Suppressor macrophage treated with lipopolysaccharide for 1 hour (primary cell): ENCODE measurements at places on chromosomes 2 and 18.

- DNase-seq, result no peak
Measured at GRCh38 chr2:200379481-200380090, 73.1 kb downstream of the SPATS2L start.

GRCh38 chr18:21012308-21012707 is 99.3 kb downstream of the ROCK1 start:
- DNase-seq, result no peak

DNA sequence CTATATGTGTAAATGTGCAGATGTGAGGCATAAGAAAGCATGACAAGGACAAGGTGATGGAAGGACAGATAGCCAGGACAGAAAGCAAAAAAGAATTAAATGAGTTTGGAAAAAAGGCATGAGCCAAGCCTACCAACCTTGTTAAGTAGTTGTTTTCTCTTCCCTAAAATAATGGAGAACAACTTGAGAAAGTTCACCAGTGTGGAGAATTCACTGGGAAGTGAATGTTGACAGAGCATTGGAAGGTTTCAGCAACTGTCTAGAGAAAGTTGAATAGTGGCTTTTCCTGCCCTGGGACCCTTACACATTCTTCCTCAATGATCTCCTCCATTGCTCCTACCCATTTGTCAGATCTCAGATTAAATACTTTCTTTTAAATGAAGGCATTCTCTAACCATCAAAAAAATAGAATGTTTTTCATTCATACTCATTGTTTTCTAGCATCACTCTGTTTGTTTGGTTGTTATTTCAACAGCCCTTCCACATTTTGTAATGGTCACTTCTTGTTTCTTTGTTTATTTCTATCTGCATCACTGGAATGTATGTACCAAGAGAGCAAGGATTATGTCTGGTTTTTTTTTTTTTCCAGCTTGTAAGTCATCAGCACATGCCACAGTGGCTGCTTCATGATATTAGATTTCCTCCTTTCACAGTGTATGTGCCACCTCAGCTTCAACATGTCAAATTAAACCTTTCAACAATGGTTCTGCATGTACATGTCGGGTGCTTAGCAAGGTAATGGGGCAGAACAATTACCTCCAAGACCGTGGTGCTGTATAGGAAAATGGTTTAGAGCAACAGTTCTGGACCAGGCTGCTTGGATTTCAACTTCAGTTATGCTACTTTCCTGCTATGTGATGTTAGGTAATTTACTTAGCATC is 586.0 kb upstream of the VRK2 start:
- peak; percentile 20 for DNase-seq

DNA sequence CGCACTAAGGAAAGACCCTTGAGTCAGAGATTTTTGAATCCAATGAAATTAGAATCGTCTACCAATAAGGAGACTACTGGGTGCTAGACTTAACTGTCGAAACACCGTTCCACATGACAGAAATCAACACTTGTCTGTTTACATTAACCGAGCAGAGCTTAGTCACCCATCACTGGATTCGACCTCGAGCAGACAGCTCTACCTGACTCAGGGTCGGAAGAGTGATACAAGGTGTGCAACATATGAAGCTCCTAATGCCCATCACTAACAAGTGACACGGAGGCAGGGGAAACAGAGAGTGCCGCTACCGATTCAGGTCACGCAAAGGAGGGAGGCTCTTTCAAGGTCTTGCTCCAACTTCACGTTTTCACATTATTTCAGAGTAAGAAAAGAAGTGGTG is 54.2 kb upstream of the FZD5 start:
- DNase-seq, result no peak

DNA sequence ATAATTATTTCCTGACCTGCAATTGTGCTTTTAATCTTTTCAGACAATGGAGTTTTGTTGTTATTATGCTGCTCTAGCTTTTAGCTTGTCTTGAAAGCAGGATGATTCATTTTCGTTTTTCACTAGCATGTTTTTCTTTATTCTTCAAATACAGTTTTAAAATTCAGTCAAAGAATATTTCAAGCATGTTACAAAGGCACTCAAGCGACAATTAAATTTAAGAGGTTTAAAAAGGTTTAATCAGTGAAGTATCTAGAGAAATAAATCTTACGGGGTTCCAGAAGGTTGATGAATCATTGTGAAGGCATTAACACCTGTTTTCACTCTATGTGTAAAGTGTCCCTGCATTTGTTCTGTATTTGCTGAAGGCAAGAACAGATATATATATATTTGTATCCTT is 390.7 kb upstream of the TMEFF2 start:
- DNase-seq, result no peak

DNA sequence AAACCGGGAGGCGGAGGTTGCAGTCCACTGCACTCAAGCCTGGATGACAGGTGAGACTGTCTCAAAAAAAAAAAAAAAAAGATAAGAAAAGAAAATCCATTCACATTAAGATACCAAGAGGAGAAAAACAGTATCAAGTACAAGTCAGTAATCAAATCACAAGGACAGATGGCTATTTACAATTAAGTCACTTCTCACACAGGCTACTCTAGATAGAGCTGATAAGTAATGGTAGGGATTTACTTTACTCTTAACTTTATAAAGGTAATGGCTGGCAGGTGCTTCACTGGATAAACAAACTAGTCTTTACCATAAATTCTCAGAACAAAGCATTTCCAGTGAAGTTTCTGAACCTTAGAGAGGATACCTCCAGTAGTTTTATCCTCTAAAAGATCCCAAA is 11.5 kb downstream of the SF3B1 start:
- no peak for DNase-seq

GRCh38 chr18:7259475-7259874 is 28.6 kb downstream of the LRRC30 start:
- DNase-seq, result no peak

DNA sequence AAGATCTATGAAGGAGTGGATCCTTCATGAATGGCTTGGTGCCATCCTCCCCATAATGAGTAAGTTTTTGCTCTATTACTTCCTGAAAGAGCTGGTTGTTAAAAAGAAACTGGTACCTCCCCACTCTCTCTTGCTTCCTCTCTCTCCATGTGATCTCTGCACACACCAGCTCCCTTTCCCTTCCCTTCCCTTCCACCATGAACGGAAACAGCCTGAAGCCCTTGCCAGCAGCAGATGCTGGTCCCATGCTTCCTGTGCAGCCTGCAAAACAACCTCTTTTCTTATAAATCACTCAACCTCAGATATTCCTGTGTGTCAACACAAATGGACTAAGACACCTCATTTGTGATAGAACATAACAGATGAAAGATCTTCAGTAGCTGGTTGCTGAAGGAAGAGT is 303.5 kb upstream of the ACVR2A start:
- DNase-seq, result no peak

DNA sequence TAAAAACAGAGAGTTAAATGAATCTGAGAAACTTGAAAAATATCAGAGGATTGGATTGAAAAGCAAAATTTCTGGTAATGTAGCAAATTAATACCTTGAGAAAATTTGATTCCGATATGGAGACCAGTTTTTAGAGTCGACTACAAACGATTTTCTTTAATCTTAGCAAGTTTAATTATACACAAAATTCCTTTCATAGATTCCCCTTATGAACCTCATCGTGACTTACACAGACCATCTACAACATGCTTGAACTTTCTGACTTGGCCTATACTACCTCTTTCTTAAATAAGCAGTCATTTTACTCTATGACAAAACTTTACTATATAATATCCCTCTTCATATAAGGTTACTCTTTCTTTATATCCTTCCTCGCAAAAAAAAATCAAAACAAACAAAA is 769.6 kb upstream of the CRIM1 start:
- DNase-seq, result no peak

GRCh38 chr2:128134573-128134972 is 43.6 kb downstream of the UGGT1 start:
- DNase-seq, result no peak

- no peak for DNase-seq
Measured at GRCh38 chr2:74385396-74385795, 5.3 kb upstream of the DCTN1 start.

DNA sequence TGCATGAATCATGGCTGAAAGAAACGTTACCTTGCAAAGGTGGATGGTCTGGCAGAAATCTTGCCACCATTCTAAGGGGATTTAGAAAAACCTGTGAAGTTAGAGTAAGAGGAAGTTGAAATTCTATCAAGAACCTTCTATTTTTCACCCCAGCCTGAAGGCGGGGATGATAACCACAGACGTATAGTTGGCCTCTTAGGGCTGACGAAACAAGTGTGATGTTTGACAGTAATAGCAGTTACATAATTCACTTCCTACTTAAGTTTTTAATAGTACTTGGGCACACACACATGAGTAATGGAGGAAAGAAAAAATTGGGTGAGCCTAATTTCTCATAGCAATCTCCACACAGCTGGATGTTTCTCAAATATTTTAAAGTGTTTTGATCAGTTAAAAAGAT is 336.6 kb upstream of the SALL3 start:
- DNase-seq, result peak; percentile 90

DNA sequence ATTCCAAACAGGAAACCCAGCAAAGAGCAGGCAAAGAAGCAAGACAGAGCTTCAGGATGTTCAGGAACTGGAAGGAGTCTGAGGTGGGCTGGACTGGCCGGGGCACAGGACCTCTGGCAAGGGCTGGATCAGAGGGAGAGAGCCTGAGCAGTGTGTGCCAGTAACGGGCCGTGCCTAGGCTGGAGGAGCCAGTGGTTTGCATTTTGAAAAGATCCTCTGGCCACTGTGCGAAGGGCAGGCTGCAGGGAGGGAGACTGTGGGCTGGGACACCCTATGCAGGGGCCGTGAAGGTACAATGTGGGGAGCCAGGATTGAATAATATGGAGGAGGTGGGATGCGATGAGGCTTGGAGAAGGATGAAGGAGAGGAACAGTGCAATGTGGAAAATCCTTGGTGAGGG is 6.2 kb upstream of the SDC1 start:
- DNase-seq, result no peak

DNA sequence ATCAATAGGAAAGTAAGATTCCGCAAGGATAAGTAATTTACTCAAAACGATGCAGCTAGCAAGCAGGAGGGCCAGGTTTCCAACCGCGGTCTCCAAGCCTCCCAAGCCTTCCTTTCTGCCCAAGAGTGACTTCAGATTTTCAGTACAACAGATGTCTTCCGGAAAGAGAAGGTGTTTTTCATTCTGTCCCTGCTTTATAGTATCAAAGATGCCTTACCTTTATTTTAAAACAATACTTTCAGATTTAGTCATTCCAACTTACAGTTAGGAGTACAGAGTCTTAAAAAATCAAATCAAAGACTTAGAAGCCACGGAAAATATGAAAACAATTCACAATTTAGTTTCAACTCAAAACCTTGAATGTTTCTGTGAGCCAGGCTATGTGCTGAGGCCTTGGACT is 43.6 kb downstream of the CYB5A start:
- DNase-seq, result no peak

DNA sequence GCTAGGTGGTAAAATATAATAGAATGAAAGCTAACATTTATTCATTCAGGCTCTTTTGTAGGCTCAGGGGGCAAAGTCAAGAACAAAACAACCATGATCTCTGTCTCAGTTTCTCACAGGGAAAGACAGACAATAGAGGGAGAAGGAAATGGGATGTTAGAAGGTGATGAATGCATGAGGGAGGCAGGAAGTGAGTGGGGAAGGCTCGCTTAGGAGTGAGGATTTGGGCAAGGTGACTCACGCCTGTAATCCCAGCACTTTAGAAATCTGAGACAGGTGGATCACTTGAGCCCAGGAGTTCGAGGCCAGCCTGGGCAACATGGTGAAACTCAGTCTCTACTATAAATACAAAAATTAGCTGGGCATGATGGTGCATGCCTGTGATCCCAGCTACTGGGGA is 88.4 kb downstream of the CTIF start:
- DNase-seq, result no peak

GRCh38 chr2:177044671-177045070 is 167.9 kb upstream of the HNRNPA3 start:
- DNase-seq, result no peak

DNA sequence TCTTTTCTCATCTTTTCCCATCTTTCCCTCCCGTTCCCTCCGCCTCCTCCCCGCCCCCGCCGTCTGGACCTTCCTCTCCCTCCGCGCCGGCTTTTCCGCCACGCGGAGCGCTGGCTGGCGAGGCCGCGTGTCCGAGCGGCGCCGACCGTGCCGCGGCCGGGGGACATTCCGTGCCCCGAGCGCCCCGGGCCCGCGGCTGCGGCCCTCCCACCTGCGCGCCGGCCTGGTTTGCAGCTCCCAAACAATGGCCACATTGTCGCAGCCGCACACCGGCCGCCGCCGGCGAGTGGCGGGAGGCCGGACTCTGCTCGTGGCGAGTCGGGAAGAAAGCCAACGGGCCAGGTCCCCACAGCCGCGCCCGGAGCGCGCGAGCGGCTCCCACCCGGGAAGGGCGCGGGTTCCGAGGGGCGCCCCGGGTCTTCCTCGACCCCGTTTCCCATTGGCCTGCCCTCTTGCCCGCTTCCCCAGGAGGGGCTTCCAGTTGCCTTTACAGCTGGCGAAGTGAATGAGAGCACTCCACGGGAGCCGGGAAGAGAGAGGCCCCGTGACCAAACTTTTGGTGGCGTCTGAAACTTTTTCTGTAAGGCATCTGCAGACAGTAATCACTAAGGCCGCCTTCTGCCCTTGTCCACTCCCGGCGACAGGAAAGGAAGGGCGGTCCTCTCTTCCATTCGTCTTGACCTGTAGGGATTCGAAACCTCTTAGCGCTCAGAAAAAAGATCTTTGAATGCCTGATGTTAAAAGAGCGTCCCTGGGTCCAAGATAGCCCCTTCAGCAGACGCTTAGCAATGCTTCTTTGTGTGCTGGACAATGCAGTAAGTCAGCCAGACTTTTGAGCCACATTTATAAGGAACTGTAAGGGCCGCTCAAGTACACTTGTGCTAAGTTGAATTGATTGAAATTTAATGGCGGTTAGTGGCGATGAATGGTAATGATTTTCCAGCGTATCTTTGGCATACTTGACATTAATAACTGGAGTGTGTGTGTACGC is 6.2 kb downstream of the GLI2 start:
- DNase-seq, result no peak

DNA sequence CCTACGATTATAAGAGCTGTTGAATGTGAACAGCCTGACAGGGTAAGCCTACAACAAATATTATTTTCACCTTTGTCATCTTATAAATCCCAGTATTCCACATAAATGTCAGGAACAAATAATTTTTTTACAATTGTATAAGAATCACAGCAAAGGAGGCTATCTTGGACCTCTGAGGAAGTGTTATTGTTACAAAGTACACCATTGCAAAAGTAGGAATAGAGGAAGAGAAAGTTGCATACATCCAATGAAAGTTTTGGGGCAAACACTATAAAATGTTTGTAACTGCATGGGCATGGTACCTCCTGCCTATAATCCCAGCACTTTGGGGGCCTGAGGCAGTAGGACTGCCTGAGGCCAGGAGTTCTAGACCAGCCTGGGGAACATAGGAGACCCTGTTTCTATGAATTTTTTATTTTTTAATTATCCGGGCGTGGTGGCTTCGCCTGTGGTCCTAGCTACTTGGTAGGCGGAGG is 715 bp upstream of the MEMO1 start:
- DNase-seq, result peak; percentile 59
